ENCODE measurements at places on chromosomes 1 and 21. TPM values are rescaled to one million over a fixed set of nuclear protein-coding genes. Genes with fewer than 3 reads are reported as not detected.

GRCh38 chr1:179229214-179230140 is at the start of gene ABL2:
Gene ABL2 (minus strand): TSS chr1:179229677. CDS start chr1:179229397, 280 bp downstream.
- peak; percentile 15 for DNase-seq

DNA sequence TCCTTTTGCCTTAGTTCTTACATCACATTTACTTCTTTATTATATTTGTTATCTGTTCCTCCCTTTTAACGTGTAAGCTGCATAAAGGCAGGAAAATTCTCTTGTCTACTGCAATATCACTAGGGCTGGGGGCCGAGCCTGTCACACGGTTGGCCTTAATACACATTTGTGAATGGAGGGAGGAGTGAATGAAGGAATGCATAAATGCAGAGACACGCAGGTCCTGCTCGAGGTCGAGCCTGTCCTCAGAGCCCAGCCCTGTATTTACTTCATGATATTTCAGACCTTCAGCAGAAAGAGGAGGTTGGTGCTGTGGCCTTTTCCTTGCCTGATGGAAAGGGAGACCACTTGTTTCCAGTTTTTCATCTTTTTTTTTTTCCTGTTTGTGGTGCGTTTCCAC is 671.3 kb downstream of the PTPRU start:
- DNase-seq, result no peak

DNA sequence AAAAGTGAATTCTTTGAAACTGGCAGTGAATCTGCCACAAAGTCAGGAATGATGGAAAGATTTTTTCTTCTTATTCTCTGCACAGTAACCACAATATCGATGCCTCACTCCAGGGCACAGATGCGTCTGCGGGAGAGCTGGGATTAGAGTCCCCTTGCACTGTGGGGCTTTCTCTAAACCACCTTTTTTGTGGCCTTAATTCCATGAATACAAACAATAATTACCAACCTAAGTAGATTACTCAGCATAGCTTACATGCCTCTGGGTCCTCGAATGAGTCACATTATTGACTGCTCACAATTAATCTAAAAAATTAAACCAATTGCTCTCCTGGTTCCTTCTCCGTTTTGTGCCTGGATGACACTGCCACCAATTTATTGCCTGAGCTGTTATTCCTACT is 125.8 kb downstream of the KAZN start:
- peak; percentile 15 for DNase-seq

KLHDC9 gene
- not detected for total RNA-seq

Measured in H4 (cell line).